ENCODE measurements at places on chromosomes 2 and 18.

- no peak for DNase-seq
Measured at GRCh38 chr18:627231-627630, 30.2 kb upstream of the TYMS start.

- DNase-seq, result no peak
Measured at GRCh38 chr2:166491461-166491860, 2.6 kb downstream of the SCN7A start.

GRCh38 chr18:79070486-79070885 is 1.3 kb downstream of the ATP9B start:
- no peak for DNase-seq

DNA sequence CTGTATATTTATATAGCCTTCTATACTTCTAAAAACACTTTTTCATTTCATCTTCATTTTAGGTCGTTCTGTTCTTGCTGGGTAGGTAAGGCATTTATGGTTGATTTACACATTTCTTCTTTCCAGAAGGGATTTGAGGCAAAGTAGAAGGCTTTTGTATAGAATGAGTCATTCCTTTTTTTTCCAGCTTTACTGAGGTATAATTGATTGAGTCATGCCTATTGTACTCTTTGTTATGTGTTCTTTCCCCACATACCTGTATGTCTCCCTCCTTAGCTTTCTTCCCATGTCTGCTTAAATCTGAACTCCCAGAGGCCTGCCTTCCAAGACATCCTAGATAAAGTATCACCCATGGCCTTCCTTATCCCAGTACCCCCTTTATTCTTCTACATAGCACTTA is 4.8 kb upstream of the CDC42EP3 start:
- DNase-seq, result no peak

DNA sequence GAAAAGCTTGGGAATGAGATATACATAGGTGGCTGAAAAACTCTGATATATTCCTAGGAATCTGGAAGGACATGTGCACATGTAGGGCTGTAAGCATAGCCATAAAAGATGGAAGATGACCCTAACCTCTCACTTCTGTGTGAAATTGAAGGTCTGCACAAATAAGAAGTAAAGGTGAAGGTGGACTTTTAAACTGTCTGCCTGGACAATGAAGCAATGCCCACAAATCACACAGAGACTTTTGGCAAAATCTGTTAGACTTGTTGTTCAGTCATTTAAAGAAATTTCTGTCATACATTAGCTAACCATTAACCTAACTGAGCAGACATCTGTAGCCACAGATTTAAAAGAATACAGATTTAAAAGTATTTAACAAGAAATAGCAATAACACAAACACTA is 65.3 kb upstream of the CCDC178 start:
- DNase-seq, result no peak

DNA sequence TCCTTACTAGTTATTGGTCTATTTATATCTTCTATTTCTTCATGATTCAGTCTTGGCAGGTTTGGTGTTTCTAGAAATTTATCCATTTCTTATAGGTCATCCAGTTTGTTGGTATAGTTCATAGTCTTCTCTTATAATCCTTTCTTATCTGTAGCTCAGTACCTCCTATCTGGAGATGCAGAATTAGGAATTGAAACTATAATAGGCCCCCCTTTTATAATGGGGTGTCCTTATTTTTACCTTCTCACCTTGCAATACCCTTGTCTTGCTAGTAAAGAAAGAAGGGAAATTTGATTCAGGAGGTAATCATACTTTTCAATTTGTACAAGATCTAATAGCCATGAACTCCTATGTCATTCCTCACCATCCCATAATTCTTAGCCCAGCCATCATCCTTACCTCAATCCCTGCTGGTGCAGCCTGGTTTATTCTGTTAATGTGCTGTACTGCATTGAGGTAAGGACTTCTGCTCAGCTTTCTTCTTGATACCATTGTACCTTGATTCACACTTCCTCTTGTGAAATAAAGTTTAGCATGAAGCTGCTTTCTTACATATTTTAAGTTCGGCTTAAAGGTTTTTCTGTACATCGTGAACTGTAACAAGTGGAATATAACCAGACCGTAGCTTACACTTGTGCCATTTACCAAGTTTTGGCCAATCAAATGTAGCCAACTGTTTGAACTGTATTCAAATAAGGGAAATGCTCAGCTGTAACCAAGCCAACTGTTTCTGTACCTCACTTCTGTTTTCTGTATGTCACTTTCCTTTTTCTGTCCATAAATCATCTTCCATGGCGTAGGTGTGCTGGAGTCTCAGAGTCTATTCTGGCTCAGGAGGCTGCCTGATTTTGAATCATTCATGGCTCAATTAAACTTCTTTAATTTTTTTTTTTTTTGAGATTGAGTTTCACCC is 40.1 kb upstream of the PTH2R start:
- DNase-seq, result no peak

- DNase-seq, result no peak
Measured at GRCh38 chr2:197081294-197081693, 154.8 kb upstream of the PGAP1 start.

- no peak for DNase-seq
Measured at GRCh38 chr2:112138159-112139032, at the start of gene FBLN7. FBLN7 (plus strand) TSS chr2:112138385; CDS start chr2:112138656, 271 bp downstream.

GRCh38 chr2:126776255-126776654 is 120.3 kb downstream of the GYPC start:
- no peak for DNase-seq

DNA sequence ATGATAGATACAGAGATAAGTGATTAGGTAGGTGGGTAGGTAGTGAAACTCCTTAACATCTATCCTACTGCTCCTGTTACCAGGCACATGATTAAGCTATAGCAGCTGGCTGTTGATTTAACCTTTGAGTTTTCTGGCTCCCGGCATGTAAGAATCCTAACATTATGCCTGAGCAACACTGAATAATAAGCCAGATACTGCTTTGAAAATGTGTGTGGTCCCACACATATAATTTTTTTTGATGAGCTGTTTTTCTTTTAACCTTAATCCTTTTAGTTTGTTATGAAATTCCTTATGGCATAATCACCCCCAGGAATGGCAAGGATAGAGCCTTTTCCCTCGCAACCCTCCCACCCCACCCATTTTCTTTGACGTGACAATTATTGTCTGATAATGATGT is 104.2 kb upstream of the NEUROD1 start:
- DNase-seq, result no peak

DNA sequence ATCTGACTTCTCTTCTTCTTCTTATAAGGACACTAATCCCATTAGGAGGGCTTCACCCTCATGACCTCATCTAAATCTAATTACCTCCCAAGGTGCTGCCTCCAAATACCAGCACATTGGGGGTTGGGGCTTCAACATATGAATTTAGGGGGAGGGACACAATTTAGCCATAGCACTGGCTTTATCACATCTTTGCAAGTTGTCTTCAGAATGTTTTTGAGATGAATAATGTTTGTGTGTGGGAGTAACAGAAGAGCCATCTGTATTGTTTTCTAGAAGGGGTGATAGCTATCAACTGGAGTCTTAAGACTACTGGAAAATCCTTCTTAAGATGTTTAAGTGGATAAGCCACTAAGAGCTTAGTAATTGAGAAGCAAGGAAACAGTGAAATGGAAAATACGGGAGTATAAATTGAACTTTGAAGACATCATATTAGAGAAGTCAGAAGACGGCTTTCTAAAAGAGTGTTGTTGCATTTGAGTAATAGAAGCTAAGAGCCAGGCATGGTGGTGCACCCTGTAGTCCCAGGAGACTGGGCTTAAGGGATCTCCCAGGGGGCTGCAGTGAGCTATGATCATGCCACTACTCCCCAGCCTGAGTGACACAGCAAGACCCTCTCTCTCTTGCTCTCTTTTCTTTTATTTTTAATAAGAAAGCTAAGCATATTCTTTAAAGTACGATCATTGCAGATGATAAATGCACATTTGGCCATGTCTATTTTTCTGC is 32.6 kb upstream of the B3GNT2 start:
- no peak for DNase-seq

- no peak for DNase-seq
Measured at GRCh38 chr2:237433920-237434676, 20.1 kb upstream of the COL6A3 start.

DNA sequence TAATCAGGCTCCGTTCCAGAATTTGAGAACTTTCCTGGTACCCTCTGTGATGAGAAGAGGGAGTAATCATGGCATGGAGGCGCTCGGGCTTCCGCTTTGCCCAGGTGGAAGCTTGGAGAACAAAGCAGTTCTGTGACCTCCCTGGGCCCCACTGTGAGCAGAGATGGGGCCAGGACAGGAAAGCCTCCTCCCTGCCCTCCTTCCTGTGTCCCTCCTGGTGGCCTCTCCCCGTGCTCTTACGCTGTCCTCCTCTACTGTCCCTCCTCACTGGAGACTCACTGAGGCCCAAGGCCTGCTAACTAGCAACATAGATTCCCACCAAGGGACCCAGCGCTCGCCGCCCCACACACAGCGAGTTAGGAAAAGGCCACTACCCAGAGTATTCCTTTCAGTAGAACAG is 119.8 kb downstream of the MAPK4 start:
- no peak for DNase-seq

DNA sequence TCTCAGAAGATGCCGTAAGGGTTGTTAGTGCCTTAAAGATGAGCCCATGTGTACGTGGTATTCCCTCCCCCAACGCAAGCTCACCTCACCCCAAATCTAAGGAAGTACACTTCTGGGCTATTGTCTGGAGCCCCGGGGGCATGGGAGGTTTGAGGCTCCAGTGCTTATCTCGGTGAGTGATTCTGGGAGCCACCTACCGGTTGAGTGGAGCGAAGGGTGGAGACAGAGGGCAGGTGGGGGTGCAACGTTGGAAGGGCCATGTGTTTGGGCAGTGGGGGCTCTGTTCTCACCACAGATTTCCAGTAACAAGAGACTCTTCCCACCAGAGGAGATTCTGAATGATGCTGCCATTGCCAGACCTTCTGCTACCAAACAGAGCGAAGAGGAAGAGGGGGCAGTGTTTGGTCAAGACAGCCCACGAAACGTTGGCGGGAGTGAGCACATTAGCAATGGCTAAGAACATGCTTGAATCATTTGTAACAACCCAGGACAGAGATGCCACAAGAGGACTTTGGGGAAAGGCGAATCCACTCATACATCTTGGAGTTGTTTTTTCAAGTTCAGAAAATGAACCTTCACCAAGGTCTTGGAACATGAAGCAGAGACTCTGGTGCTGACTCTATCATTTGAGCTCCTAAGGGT is 38.7 kb downstream of the TWIST2 start:
- no peak for DNase-seq

DNA sequence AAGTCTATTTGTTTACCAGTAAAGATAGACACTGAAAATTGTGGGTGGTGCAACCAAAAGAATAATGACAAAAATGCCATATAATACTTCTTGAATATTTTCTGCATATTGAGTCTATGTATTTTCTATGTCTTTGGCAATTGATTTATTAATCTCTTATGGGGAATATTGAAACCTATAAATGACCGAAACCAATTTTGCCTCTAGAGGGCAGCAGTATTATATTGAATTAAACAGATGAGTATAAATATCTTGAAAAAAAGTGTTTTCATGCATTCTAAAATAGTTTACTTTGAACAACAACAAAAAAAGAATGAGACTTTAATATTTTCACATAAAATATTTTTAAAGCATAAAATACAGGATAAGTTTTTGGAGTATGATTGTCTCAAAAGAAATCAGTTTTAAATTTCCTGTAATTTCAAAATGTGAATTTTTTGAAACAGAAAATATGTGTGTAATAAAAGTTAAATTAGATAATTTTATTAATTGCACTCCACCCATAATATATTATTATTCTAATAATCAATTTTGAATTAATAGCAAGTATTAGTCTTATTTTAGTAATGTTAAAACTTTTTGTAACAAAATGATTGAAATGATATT is 49.9 kb upstream of the CALCRL start:
- DNase-seq, result peak; percentile 9

DNA sequence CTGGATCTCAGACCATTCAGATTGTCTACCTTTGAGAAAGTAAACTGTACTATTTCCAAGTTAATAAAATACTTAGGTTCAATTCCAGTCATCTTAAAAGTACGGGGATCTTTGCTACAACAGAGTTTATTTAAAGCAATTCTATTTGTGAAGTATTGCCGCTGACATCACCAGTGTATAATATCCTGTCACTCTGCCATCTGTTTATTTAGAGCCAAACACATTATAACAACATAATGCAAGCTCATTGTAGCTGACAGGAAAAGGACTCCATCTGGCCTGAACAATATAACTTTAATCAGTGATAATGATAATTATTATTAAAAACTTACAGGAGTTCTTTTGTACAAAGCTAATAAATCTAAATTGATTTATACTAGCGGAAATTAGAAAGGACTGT is 786.8 kb downstream of the ERBB4 start:
- no peak for DNase-seq

- no peak for DNase-seq
Measured at GRCh38 chr2:175107146-175107545, 60.9 kb downstream of the ATF2 start.

- DNase-seq, result no peak
Measured at GRCh38 chr2:33272001-33272400, 204.4 kb upstream of the RASGRP3 start.

DNA sequence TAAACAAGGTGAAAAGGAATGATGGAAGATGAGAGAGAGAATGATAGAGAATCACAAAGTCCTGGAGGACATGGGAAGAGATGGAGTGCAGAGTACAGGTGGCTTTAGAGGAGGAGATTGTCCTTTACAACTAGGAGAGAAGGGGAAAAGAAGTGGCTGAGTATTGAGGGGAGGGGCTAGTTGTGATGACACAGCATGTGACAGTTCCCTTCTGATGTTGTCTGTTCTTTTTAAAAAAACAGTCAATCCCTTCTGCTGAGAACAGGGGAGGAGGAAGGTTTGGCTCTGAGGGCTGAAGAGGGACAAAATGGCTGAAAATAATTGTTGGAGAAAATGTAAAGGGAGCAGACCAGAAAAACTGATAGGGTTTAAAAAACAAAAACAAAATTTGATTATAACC is 44.0 kb downstream of the STEAP3 start:
- DNase-seq, result no peak

GRCh38 chr2:1798115-1798784 is 53.9 kb upstream of the PXDN start:
- no peak for DNase-seq

- DNase-seq, result no peak
Measured at GRCh38 chr18:76570856-76571255, 75.8 kb upstream of the ZNF516 start.

- DNase-seq, result peak; percentile 58
Measured at GRCh38 chr18:5456577-5457461, 87.0 kb downstream of the EPB41L3 start.

DNA sequence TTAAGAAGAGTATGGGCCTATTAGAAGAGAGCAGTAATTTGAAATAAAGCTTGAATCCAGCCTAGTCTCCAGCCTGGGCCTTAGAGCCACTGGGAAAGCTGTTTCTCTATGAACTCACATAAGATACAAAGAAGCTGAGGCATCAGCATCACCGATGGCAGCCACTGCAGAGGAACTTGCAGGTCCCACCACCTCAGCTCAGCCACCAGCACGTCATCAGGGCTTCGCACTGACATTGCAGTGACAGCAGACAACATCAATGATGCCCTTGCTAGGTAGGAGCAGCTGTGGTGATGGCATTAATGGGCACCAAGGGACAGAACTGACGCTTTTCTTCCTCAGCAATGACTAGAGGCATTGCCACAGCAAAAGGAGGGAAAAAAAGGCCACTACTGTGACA is 67.7 kb upstream of the CDC42EP3 start:
- no peak for DNase-seq

GRCh38 chr2:56185582-56186046 is 1.8 kb downstream of the CCDC85A start:
- peak; percentile 26 for DNase-seq

Data from foreskin melanocyte (primary cell).